ENCODE measurements at places on chromosomes 13 and 19.
A peak's percentile ranks its signal among the peaks of the same experiment; 100 is the strongest.

GRCh38 chr19:18519962-18520847 lies 1.7 kb downstream of the ELL start:
- DNase-seq: peak; percentile 84

DNA sequence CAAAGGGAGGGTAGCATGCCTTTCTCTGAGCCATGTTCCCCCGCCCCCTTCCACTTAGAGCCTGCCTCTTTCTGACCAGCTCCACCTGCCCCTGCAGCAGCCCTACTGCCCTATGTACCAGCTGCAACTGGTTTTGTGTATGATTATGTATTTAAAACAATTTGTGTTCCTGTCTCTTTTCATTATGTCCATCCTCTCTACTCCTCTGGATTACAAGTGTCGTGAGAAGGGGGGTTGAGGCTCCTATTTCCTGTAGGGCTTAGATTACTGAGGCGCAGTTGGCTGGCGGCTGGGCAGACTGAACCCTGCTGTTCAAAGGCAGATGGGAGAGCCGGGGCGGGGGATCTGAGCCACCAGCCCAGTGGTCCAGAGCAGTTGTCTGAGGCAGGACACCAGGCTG lies 213.3 kb downstream of the KCNRG start:
- no peak for DNase-seq

- DNase-seq: peak; percentile 55
Measured at GRCh38 chr13:65768545-65768944, 1461.6 kb downstream of the PCDH9 start.

GRCh38 chr19:40688309-40688708 lies 2.1 kb downstream of the NUMBL start:
- no peak for DNase-seq

GRCh38 chr19:44847144-44848035 lies 1.3 kb downstream of the NECTIN2 start:
- DNase-seq: peak; percentile 15
